HCT116 (cell line): ENCODE measurements at places on chromosomes 2 and 18.

DNA sequence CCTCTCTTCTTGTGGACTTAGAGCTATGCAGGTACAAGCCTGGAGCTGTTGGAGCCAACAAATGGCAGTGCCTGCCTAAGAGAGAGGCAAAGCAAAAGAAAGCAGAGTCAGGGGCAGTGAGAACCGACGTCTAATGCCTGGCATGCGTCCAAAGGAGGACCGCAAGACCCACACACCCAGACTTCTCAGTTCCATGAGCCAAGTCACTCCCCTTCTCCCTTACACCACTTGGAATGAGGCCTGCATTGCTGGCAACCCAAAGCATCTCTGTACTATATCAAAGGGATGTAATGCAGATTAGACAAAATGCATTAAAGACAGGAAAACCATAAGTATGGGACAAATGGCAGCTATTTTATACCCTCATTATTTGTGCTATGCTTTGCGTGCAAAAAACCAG, 49.9 kb upstream of the RNU4ATAC start:
- DNase-seq: no peak

GRCh38 chr2:40126006-40126405, 325.9 kb downstream of the SLC8A1 start:
- DNase-seq: no peak

DNA sequence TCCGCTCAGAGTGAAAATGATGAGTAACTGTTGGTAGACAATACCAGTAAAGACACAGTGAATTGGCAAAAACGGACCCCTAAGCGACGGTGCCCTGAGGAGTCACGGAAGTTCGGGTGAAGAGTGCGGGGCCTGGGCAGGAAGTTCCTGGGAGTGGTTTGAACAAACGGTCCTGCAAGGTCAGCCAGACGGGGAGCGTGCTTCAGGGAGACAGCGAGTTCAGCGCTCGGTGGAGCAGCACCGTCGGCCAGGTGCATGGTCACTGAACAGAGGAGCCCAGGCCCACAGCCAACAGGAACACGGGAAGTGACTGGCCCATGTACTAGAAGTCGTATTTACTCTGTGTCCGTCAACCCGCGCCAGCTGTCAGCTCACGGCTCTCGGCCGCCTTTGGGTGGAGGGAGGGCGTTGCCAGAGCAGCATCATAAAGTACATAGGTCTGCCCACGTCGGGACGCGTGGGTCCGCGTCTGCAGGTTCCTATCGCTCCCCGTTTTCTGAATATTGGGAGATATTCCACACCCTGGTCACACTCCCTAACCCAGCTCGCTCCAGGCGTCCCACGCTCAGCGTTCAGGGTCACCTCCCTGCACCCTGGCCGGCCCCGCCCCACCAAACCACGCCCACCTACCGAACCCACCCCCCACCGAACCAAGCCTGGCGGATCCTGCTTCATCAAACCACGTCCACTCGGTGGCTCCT, 75.6 kb upstream of the UXS1 start:
- DNase-seq: no peak

GRCh38 chr2:85999061-85999831, 106.4 kb downstream of the POLR1A start:
- no peak for DNase-seq
